ENCODE measurements at places on chromosomes 16 and 17.

GRCh38 chr16:75921281-75921680 is 195.0 kb upstream of the CPHXL start:
- no peak for DNase-seq

DNA sequence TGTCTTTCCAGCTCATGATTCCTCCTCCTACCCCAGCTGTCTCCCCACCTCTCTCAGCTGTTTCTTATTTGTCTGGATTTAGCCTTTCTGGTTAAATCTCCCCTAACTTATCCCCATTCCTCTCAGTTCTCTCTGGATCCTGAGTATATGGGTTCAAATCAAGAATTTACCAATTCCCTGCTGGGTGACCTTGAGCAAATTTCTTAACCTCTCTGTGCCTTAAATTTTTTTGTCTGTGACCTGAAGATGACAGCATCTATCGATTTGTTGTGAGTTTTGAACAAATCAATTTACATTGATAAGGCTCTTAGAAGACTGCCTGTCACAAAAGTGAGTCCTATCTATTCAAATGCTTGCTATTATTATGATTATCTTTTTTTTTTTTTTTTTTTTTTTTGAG is 2.0 kb upstream of the KCNG4 start:
- DNase-seq = no peak

GRCh38 chr17:2222901-2223616 is 80.5 kb downstream of the SMG6 start:
- DNase-seq = peak; percentile 56

DNA sequence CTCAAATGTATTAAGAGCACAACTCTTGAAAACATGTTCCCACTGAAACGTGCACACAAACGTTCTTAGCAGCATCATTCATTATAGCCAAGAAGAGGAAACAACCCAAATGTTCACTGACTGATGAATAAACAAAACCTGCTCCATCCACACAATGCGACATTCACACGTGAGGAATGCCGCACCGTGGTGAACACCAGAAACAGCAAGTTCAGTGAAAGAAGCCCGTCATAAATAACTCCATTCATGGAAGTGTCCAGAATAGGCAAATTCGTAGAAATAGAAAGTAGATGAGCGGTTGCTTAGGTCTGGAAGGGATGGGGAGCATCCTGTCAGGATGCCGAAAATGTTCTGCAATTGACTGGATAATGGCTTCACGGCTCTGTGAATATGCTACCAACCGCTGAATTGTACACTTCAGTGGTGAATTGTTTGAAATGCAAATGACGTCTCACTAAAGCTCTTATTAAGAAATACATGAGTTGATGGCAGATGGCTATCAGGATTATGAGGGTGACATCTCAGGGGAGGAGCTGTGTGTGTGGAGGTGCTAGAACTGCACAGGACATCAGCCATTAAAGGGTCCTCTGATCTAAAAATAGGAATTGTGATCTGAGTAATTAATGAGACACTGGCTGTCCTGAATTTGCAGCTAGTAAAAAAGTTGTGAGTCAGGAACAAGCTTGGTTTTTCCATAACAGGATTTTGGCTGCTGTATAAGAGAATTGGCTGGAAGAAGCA is 771.0 kb downstream of the KCNJ18 start:
- DNase-seq = no peak

DNA sequence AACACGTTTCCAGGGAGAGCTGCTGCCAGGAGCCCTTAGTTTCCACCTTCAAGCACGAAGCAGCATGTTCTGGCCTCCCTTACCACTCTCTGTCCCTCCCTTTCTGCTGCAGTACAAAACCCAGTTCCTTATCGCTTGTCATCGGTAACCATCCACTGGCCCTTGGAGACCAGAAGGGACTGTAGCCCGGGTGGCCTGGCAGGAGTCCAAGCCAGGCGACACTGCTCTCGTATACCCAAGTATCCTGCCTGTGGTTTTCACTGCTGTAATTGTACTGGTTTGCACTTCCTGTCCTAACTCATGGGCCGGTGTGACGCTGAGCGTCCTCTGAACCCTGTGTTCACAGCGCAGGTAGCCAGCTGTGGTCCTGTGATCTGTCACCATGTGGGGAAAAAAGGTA is 81.1 kb downstream of the MAF start:
- no peak for DNase-seq

DNA sequence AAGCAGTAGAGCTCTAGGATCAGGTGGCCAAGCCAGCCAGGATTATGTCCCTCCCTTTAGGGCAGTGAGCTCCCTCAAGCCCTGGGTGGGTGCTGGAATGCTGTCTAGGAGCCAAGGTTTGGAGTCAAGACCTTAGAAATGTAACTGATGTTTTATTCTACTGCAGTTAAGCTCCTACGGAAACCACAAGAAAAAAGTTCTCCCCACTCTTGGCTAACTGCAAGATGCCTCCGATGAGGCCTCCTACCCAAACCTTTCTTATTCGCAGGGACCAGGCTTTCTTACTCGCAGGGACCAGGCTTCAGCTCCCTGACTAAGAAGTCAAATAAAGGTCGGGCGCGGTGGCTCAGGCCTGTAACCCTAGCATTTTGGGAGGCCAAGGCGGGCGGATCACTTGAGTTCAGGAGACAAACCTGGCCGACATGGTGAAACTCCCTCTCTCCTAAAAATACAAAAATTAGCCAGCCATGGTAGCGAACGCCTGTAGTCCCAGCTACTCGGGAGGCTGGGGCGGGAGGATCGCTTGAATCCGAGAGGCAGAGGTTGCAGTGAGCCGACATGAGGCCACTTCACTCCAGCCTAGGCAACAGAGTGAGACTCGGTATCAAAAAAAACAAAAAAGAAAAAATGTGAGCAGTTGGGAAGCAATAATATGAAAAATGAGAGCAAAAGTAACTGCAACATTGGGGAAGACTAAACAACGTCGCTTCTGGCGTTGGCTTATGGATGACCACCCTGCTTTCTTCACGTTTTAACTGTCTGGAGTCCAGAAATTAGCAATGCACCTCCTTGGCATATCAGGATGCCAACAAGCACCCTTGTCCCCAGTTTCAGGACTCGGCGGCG is 31.7 kb upstream of the ARL4D start:
- no peak for DNase-seq

- no peak for DNase-seq
Measured at GRCh38 chr16:81816793-81817210, 37.7 kb downstream of the PLCG2 start.

- DNase-seq = no peak
Measured at GRCh38 chr17:82745524-82745923, 6.3 kb upstream of the TBCD start.

DNA sequence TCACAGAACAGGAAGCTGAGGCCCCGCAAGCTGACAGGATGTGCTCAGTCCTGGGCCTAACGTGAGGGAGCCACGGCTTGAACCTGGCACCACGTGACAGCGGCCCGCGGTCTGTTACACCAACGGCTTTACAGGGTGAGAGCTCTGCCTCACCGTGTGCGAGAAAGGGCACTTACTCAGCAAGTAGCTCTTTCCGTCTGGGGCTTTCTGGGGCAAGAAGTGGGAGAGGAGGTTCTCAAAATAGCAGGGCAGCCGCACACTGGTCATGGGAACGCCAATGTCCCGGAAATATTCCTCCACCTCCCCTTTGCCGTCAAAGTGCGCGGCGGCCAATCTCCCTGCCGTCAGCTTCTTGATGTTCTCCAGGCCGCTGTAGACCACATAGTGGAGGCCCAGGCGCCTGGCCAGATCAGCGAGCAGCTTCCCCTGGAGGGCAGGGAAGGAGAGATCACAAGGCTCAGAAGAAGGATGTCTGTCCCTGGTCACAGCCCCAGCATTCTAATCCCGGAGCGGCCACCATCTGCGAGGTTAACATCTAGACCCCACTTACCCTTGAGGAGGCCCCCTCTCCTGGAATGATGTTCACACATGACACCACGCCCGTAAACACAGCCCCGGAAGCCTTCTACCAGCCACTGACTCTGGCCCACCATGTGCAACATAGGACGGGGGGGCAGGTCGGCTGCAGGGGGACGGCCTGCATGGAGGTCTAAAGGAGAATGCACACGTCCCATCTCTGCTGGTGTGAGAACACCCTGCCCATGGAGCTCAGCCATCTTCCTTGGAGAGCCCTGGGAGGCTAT is 8.2 kb downstream of the NMRAL1 start:
- DNase-seq = peak; percentile 44

- DNase-seq = no peak
Measured at GRCh38 chr16:85193876-85194275, 81.6 kb upstream of the CIBAR2 start.

Measured in T-helper 2 cell (primary cell).